Stimulated activated CD8-positive, alpha-beta memory T cell treated with anti-CD3 and anti-CD28 coated beads, Interleukin-4, amount 100 ng/mL, for 1 hour (primary cell): ENCODE measurements at places on chromosomes 2 and 18.
A peak's percentile ranks its signal among the peaks of the same experiment; 100 is the strongest.

DNA sequence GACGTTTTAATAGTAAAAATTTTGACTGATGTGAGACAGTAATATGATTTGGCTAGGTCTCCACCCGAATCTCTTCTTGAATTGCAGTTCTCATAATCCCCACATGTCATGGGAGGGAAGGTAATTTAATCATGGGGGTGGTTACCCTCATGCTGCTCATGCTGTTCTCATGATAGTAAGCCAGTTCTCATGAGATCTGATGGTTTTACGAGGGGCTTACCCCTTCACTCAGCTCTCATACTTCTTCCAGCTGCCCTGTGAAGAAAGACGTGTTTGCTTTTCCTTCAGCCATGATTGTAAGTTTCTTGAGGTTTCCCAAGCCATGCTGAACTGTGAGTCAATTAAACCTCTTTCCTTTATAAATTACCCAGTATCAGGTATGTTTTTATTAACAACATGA, 327.0 kb upstream of the CDH7 start:
- DNase-seq: no peak

DNA sequence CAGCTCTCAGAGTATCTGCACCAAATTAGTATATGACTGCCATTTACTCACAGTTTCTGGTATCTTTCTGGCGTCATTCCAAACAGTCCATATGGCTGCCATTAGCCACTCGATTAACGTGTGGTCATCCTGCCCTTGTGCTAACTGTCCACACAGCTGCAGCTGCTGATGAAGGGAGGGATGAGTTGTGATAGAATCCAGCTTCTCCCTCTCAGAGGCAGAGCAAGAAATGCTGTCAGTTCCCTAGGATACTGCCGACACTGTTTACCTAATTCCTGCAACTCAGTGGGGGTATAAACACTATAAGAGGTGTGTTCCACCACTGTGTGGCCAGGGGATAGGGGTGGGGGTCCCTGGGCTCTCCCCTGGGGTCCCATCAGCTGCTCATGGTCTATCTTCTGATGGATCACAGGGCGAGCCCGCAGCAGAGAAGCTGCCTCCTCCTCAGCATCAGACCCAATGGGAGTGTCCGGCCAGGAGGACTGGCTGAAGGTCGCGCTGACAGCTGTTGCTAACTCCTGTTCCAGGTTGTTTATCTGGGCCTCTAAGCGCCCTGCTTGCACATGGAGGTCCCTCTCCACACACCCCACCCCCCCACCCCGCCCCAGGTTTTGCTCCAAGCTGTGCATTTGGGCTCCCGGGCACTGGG, 17.3 kb upstream of the KLHL23 start:
- DNase-seq: no peak

GRCh38 chr2:120289221-120289906, 36.7 kb downstream of the RALB start:
- DNase-seq: no peak

- DNase-seq: no peak
Measured at GRCh38 chr18:43893001-43893637, 615.8 kb upstream of the SYT4 start.

DNA sequence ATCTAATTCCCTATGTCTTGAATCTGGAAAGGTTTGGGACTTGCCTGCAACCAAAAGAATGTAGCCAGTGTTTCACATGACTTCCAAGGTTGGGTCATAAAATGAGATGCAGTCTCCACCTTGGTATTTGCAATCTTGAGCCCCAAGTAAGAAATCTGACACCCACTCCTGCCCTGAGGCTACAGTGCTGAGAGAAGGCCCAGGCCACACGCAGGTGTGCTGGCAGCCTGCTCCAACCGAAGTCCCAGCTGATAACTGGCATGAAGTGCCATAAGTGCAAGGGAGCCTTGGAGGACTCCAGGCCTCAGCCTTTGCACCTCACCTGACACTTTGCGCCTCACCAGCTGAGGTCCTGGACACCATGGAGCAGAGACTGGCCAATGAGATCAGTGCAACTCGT, 182.7 kb downstream of the ANAPC1 start:
- no peak for DNase-seq

GRCh38 chr2:120419073-120419472, 73.1 kb downstream of the INHBB start:
- no peak for DNase-seq

DNA sequence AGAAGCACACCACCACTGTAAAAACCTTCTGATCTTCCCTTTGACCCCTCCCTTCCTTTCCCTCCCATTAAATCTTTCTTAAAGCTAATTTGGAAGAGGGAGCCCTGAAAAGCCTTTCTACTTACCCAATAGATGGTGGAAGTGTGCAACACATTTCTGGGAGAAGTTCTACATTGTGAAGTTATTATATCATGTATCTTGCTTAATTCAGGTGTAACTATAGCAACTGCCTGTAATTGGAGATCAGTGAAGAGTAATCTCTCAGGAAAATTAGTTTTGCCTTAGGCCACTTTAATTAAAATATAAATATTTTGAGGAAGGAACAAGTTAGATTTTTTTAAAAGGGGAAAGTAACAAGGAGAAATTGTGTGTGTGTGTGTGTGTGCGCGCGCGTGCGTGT, 266.0 kb downstream of the SH3BP4 start:
- no peak for DNase-seq

GRCh38 chr2:5364361-5364760, 327.8 kb upstream of the SOX11 start:
- DNase-seq: no peak

DNA sequence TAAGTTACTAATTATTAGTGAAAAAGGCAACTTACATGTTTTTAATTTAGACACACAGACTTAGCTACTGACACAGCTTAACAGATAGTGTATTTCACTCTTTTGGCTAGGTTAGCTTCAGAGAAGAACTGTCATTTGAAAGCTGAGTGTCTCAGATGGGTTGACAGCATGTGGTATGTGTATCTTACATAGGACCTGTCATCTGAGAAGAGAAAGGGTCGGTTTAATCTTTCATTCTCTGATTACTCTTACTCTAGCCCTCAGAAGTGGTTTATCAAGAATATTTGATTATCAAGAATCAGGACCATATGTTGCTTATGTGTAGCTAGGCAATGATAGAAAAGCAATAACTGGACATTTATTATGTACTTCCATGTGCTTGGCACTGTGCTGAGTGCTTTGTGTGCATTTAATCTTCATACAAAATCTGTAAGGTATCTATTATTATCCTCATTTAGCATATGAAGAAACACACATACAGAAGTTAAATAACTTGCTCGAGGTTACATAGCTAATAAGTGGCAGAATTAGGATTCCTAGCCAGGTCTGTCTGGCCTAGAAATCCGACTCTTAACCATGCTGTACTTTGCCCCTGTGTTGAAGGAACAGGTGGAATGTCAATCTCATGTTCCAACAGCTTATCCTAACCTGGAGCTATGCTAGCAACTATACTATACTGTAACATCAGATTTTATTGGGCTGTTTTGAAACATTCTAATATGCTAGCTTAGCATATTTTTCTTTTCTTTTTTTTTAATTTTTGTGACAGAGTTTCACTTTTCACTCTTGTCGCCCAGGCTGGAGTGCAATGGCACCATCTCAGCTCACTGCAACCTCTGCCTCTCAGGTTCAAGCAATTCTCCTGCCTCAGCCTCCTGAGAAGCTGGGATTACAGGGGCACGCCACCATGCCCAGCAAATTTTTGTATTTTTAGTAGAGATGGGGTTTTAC, 28.4 kb downstream of the CFLAR start:
- no peak for DNase-seq

DNA sequence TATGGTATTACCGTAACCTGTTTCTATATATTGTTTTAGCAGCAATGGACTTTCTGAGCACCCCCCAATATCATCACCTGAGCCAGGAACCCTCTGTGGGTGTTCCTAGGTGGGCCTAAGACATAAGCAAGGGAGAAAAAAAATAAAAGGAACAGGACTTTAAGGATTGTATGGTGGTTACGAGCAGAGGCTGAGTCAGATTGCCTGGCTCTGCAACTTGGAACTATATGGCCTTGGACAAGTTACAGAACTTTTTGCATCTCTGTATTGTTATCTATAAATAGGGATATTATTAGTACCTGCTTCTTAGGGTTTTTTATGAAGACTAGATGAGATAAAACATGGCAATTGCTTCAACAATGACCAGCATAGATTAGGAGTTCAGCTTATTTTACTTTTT, 34.9 kb downstream of the MFSD6 start:
- no peak for DNase-seq

DNA sequence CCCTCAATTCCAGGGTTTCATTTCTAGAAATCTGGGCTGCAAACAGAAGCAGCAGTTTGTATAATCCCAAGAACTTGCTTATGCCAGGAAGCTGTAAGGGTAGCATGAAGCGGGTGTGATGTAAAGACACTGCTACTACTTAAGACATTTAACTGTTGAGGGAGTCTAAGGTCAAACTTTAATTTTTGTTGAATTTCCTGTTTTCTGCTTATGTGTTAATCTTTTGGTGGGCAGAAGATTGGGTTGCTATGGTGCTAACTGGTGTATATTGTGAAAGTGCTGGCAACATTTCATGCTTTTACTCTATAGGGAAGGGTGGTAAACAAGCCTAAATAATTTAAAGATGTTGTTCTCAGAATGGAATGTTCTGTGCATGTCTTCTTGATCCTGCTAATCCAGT, 2.7 kb downstream of the NCOA1 start:
- DNase-seq: no peak

DNA sequence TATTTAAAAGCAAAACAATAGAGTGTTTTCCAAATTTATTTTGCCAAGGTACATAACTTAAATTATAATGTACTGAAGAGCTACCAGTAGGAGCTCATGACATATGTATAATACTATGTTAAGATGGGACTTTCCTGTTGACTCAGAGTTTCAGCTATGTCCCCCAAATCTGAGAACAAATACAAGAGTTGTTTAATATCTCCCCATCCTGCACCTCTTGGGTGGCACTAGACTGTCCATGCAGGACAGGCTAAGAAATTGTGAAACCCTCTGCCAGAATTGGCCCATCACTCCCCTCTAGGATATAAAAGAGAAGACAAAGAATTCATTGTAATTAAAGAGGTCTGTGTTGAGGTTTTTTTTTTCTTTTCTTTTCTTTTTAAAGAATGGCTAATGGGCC, 21.7 kb upstream of the CTAGE1 start:
- no peak for DNase-seq

DNA sequence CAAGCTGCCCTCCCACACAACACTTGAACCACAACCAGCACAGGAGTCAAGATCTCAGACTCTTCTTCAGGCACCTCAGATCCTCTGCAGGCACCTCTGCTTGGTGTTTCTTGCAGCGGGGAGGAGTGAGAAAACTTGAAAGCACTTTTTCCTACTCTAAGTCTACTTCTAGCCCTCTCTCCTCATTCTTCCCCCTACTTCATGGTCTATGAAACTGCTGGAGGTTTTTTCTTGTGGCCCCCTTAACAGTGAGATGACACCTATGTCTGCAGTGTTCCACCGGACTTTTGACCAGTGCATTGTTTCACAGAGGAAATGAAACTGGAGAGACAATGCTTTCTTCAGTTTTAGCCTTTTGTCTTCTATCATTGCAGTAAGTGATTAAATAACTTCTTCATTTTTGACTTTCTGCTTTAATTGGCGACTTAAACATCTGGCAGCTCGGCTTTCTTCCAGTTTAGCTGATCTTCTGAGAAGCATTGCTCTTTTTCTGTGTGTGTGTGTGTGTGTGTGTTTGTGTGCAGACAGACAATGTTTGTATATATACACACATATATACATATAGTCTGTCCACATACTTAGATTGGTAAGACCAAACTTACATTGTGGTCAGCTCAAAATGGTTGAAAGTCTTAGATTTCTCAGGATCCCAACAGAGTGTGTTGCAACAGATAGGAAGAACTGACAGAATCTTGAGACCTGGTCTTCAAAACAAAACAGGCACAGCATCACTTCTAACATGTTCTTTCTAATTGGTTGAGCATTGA, 1474.0 kb upstream of the TMEFF2 start:
- DNase-seq: no peak

DNA sequence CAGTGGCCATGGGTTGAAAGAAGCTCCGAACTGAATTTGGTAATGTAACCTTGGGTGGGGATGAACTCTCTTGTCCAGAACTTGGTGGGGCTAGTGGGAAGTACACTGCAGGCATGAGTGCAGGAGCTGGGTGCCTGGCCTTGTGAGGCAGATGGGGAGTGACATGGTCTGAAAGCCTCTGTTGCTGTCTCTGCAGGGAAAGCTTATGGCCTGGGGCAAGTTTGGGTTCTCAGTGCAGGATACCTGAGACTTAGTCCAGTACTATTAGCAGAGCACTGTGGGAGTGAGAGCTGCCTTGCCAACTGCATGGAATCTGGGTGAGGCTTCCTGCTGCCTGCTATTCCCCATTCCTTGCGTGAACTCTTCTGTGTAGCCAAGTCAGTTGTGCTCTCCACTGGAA, 1620.9 kb upstream of the NXPH2 start:
- no peak for DNase-seq

DNA sequence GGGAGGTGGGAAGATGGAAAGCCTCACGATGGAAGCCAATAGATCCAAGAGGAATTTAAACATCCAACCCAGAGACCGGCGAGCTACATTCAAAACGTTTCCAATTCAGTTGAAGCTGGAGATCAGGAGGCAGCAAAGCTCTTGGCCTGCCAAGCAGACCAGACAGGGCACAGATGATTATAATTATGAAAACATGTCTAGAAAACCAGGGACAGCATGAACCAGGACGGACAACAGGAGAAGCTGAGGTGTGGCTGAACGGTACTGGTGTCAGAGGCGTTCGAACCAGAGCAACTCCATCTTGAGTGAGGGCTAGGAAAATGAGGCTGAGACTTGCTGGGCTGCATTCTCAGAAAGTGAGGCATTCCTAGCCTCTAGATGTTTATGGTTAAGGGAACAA, 102.2 kb upstream of the CCDC150 start:
- DNase-seq: no peak

DNA sequence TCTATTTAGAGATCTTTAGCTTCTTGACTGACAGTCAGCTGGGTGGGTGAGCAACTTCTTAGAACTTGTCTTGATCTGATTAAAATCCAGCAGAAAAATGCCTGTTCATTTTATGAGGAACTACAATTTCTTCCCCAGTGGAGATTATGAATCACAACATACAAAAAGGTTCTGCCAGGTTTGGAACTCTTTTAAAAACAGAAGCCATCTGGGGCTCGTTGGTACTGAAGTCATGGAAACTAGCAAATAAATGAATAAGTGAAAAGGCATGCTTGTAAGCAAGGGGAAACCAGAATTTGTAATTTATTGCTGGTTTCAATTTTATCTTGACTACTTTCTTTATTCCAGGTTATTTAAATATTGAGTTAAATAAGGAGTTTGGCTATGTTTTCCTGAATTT, 767.4 kb downstream of the MBD2 start:
- no peak for DNase-seq

- DNase-seq: no peak
Measured at GRCh38 chr2:36672199-36672598, 24.3 kb upstream of the VIT start.

- no peak for DNase-seq
Measured at GRCh38 chr2:223692191-223692947, 90.2 kb upstream of the SCG2 start.

- DNase-seq: peak; percentile 21
Measured at GRCh38 chr18:35580701-35581539, 620 bp upstream of the GALNT1 start.

DNA sequence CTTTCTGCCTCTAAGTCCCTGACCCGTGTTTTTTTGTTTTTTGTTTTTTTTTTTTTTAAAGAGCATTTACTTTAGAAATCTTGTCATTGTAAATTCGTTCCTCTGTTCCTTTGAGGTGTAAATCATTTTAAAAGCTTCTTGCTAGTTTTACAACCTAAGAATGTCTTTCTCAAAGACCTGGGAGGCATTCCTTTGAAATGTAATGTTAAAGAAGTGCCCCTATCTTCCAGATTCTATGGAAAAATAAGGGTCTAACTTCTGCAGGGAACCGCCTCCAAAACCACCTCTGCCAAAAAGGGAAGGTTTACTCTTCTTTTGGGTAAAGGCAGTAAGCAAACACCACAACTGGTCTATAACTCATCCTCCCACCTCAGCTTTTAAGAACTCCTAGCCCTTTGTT, 259.6 kb upstream of the ZNF804A start:
- no peak for DNase-seq
